A172 (cell line): ENCODE measurements at places on chromosomes 6 and 20. TPM values are rescaled to one million over a fixed set of nuclear protein-coding genes. Genes with fewer than 3 reads are reported as not detected.

VWA7 gene
- total RNA-seq: 0.60 and 3.2 TPM in 2 replicates

TDRD6 gene
- not detected in 2 replicates for total RNA-seq

RIMS4 gene
- 0.02 TPM in 1 of 2 replicates, not detected in the other for total RNA-seq

SSTR4 gene
- not detected in 2 replicates for total RNA-seq

HFE gene
- 15.6 and 17.0 TPM in 2 replicates for total RNA-seq

GRCh38 chr6:47310131-47310480 is 401 bp upstream of the TNFRSF21 start:
- no peak for DNase-seq

DNA sequence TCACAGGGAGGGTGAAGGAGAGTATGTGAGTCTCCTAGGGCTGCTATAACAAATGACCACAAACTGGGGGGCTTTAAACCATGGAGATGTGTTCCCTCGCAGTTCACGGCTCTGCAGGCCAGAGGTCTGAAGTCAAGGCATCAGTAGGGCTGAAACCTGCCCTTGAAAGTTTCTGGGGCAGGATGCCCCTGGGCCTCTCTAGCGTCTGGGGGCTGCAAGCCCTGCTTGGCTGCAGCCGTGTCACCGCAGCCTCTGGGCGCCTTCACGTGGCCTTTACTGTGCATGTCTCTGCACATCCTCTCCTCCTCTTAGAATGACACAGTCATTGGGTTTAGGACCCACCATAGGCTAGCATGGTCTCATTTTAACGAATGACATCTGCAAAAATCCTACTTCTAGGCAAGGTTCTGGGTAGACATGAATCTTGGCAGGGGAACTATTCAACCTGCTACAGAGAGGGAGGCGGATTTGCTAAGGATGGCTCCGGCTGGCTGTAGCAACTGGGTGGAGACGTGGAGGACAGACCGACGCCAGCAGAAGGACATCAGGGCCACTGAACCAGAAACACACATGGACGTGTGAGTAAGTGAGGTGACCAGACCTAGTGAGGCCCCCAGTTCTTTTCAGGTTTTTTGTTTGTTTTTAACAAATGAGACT is 58.6 kb downstream of the PHACTR3 start:
- no peak for DNase-seq
